PC-9 (cell line): ENCODE measurements at places on chromosomes 6 and 20. TPM values are rescaled to one million over a fixed set of nuclear protein-coding genes. Genes with fewer than 3 reads are reported as not detected.
A peak's percentile ranks its signal among the peaks of the same experiment; 100 is the strongest.

DNA sequence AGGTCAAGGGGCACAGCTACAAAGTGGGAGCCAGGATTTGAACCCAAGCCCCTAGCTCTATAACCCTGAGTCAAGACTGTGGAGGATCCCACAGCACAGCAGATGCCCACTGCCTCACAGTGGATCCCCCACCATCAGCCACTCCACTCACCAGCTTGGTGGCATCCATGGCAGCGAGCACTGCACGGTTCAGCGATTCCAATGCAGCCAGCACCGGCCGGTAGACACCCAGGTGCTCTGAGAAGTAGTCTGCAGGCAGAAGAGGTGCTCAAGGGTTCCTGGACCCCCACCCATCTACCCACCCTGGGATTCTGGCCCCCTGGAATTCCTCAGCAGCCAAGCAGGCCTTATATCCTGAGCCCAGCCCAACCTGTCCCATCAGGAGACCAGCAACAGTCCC is 2.5 kb downstream of the ACTL10 start:
- no peak for DNase-seq

CYP39A1 gene
- total RNA-seq: 2.9 and 5.6 TPM in 2 replicates

SLC2A10 gene
- 28.6 and 33.6 TPM in 2 replicates for total RNA-seq

DNA sequence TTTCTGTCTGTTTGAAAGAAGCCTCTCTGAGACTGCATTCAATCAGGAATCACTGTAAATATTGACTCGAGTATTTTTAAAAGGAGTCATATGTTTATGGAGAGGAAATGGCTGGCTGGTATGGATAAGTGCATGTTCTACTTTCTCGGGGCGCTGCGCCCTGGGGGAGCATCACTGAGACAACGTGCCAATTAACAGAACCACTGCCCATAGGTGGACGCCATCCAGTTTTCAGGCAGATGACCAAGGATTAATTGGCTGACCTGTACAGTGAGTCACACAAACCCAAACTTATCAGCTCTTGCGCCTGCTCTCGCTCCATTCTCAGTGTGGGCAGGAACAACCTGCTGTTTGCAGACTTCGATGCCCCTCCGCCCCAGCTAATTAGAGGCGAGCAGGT is 571.2 kb downstream of the QKI start:
- no peak for DNase-seq

- no peak for DNase-seq
These were observed 136.2 kb downstream of the ERMARD start for GRCh38 chr6:169887529-169888140.

DNA sequence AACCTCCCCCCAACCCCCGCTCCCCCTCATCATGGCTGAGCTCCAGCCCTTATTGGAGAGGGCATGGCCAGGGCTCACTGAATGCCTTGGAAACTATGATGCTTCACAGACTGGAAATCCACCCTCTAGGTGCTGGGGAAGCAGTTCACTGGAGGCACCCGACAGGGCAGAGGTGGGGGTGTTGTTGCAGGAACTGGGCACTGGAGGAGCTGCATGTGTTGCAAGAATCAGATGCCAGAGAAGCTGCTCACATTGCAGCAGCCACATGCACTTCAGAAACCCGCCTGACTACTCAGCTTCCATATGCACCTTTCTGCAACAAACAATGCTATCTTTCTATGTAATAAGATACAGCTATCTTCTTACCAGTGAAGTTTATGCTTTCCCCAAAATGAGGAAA is 7.9 kb upstream of the TBPL1 start:
- peak; percentile 61 for DNase-seq

GNMT gene
- 0.57 TPM in 1 of 2 replicates, not detected in the other for total RNA-seq

DNA sequence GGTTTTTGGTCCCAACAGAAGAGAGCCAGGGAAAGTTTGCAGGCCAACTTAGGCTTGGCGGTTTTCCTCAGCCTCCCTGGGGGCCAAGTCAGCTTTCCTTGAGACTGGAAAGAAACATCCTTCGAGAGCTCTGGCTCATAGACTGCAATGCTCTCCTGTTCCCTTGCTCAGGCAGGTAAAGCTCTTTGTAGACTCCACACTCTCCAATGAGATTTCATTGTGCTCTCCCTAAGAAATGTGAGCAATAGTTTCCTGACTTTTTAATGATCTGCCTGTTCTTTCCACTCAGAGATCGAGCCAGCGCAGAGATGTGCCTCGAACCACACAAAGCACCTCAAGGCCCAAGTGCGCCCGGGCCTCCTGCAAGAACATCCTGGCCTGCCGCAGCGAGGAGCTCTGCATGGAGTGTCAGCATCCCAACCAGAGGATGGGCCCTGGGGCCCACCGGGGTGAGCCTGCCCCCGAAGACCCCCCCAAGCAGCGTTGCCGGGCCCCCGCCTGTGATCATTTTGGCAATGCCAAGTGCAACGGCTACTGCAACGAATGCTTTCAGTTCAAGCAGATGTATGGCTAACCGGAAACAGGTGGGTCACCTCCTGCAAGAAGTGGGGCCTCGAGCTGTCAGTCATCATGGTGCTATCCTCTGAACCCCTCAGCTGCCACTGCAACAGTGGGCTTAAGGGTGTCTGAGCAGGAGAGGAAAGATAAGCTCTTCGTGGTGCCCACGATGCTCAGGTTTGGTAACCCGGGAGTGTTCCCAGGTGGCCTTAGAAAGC is 13.9 kb downstream of the TNFAIP3 start:
- no peak for DNase-seq

HTR1B gene
- total RNA-seq: not detected in 2 replicates

- no peak for DNase-seq
These were observed 825.5 kb upstream of the MANEA start for GRCh38 chr6:94751641-94752329.
